ENCODE measurements at places on chromosomes 6 and 20.

GRCh38 chr6:157731221-157731620 lies 91.8 kb upstream of the SNX9 start:
- DNase-seq = no peak

DNA sequence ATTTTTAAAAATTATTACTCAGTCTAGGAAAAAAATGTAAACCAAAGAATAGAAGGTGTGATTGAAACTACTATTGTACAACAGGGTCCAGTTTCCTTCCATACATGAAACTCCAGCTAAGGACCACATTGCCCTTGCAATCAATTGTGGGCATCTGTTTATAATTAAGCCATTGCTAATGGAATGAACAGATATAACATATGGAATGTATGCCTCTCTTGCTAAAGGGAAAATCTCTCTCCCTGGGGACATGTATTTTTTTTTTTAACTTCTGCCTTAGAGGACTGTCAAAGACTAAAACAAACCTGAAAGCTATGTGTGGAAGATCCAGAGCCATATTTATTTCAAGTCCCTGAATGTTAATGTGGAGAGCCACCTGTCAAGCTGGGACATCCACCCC lies 336.8 kb upstream of the MANEA start:
- DNase-seq = no peak

GRCh38 chr20:10686356-10687133 lies 12.7 kb upstream of the JAG1 start:
- no peak for DNase-seq

DNA sequence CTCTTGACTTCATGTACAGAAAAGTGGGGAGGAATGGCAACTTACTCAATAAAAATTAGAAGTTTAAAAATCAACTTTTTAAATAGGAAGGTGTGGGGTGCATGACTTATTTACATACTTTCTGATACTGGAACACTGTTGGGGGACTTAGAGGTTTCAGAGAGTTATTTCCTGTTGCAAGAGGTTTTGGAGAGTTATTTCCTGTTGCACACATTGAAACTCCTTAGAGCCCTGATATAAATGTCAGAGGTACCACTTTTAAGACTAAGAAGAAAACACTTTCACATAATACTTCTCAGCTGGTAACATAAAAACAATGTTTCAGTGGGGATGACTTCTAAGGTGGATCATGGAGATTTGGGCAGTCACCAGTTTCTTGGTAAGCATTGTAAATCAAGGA lies 579.9 kb downstream of the MMUT start:
- DNase-seq = no peak

- DNase-seq = no peak
These were observed 59.8 kb upstream of the THBS2 start for GRCh38 chr6:169313347-169314010.

DNA sequence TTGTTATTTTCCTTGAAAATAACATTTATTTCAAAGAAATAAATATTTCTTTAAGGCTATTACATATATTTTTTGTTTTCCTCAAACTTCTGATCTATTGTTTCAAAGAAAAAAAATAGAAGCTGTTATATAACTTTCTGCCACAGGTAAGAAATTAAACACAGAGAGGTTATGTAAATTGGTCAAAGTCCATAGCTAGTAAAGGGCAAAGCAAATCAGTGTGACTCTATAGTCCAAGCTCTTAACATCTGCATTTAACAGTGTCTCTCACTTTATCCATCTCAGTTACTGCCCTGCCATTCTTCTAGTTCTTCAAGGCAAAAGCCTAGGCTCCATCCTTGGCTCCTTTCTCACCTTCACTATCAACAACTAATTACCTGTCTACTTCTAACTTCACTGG lies 57.1 kb downstream of the RWDD2A start:
- no peak for DNase-seq

DNA sequence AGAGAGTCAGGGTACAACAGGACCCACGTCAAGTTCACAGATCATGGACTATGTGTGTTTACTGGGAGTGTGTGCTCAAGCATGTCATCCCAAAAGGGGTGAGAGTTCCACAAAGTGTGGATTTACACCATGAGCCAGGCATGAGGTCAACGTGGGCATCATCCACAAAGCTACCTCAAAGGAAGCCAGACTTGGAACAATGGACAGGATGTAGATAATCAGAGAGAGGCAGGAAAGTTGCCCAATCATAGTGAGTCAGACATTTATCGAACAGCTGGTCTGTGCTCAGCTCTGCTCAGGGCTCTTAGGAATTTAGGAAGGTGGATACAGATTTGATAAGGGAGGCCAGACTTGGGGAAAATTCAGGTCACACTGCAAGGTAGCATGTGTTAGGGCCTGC lies 317.2 kb upstream of the CDYL start:
- no peak for DNase-seq

DNA sequence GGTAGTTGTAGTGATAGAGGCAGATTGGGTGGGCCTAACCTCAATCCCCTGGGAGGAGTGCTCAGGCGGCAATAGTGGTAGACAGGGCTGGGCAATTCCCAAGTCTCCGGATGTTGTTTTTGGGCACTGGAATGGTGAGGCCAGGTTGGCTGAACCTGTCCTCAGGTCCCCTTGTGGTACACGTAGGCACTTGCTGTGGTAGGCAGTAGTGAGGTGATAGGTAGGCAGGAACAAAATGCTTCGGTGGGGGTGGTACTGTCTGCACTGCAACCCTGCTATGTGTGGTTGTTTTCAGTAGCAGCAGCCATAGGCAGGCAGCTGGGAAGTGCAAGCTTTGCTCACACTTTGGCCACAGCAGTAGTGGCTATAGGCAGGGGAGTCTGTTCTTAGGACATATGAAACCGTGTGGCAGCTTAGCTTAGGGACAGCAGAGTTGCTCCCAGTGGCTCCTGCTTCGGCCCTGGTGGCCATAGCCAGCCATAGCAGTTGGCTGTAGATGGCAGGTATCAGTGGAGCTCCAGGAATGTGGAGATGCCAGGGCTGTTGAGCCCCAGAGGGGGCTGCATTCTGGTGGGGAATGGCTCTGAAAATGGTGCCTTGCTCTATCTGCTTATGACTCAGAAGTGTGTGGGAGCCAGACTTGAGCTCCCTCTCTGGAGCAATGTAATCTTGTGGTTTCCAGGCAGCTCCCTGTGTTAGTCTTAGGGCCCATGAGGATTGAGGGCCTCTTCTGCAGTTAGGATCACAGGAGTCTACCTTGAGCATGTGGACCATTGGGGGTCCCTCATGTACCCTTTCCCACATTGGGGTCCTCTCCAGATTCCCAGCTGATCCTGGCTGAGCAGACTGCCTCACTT lies 241.8 kb upstream of the BMP2 start:
- no peak for DNase-seq

DNA sequence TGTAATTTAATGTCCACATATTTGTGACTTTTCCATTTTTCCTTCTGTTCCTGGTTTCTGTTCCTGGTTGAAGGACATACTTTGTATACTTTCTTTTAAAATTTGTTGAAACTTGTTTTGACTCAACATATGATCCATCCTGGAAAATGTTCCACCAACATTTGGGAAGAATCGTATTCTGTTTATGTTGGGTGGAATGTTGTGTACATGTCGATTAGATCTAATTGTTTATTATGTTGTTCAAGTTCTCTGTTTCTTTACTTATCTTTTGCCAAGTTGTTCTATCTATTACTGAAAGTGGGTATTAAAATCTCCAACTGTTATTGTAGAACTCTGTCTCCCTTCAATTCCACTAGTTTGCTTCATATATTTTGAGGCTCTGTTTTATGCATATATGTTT lies 27.7 kb upstream of the DUSP22 start:
- no peak for DNase-seq

DNA sequence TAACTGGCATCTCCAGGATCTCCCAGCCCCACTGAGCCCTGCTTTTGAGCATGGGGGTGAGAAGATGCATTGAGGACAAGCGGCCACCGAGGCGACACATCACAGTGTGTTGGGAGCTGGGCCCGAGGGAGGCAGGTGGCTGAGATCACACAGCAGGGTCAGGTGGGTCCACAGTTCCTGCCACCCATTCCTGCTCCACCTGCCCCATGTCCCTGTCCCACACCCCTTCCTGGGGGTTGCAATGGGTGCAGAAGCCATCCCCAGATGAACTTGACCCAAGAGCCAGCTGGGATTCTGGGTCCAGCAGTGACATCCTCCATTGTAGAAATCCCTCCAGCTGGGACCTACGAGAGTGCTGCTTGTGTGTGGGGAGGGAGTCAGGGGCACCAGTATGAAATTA lies 1.0 kb downstream of the TGM2 start:
- no peak for DNase-seq

- DNase-seq = no peak
These were observed 20.2 kb downstream of the HEBP2 start for GRCh38 chr6:138424004-138424904.

DNA sequence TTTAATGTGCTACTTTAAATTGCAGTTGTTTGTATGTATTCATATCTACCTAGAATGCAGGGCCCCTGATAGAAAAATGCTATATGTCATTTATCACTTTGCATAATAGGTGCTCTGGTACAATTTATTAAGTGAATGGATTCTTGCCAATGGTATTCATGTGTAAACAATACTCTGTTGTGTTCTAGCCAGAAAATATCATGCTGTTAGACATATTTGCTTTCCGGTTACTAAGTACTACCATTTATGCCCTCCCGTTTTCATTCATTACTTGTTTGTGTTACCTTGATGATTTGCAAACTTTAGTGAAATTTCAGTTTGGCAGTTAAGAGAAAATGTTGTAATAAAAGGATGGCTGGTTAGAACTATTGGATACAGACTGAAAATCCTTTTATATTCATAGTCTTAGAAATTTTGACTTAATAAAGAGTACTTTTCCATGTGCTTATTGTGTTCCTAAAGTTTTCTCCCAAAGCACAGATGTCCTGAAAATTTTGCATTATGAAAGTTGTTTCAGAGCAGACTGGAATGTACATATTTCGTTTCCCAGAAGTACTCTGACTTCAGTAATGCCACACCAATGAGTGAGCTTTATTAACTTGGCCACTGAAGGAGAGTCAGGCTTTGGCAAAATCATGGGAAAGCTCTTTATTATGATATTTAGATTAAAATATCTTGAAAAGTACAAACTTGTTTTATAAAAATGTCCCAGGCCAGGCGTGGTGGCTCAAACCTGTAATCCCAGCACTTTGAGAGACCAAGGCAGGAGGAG lies 31.5 kb downstream of the RPF2 start:
- DNase-seq = no peak

GRCh38 chr6:146990284-146990683 lies 213.9 kb upstream of the STXBP5 start:
- no peak for DNase-seq

DNA sequence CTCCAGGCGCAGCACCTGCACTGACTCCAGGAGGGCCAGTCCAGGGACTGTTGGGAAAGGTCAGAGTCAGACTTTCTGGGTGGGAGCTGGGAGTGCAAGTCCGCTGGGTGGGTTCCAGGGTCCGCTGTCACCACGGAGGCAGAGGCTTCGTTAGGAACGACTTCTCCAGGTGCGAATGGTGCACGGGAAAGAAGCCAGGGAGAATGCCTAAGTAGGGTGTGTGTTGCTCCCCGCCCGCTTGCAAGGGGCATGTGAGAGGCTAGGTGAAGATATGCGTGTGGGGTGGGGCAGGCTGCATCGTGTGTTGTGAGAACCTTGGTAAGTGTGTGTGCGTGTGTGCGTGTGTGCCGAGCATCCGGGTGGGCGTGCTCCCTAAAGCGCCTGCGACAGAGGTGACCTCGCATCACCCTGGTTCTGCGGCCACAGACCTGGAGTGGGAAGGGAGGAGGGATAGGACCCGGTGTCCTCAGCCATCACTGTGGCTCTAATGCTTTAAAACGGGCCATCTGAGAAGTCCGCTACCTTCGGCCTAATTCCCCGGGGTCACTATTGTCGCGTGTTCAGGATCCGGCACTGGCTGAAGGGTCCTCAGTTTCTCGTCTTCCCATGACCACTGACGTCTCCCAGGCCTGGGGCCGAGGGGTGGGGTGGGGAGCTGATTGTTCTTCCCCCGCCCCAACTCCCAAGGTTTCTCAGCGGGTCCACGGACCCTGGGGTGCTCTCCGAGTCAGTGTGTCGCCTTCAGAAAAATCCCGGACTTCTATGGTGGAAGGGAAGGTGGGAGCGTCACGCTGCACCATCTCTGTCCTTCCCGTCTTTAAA lies 6.1 kb downstream of the SLC32A1 start:
- no peak for DNase-seq

- no peak for DNase-seq
These were observed 79.1 kb upstream of the MAN1A1 start for GRCh38 chr6:119428633-119429032.

- DNase-seq = peak; percentile 40
These were observed 173.5 kb upstream of the SNX9 start for GRCh38 chr6:157649311-157650260.

GRCh38 chr20:37346236-37346534 lies 245 bp downstream of the SRC start:
- DNase-seq = no peak

DNA sequence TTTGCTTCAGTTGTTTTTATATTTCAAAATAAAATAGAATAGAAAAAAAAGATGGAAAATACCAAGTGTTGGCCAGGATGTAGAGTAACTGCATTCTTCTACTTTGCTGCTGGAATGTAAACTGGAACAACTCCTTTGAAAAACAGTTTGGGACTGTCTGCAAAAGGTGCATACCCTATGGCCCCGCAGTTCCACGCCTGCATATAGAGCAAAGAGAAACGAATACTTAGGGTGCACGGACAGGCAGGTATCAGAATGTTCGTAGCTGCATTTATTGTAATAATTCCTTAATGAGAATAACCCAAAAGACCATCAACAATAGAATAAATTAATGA lies 603 bp upstream of the RAB23 start:
- no peak for DNase-seq

GRCh38 chr6:65199683-65200082 lies 507.3 kb downstream of the EYS start:
- no peak for DNase-seq

DNA sequence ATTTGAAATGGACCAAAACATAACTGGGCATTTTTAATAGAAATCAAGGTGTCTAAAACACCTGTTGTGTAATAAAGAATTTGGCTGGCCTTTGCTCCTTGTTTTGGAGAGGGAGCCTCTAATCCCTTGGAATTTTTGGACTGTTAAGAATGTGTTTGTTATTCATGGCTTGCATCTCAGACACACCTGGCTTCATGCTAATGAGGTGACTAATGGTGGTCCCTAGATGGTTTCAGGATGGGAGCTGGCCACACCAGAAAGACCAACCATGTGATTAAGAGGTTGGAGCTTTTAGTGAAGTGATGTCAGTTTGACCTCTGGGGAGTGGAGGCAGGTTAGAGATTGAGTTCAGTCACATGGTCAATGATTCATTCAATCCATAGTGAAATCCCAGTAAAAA lies 328.4 kb downstream of the DHX35 start:
- no peak for DNase-seq

GRCh38 chr6:52839124-52840055 lies 1.2 kb downstream of the GSTA5 start:
- peak; percentile 50 for DNase-seq

- no peak for DNase-seq
These were observed 260.9 kb downstream of the GMDS start for GRCh38 chr6:1984346-1984994.

- DNase-seq = no peak
These were observed 94.5 kb upstream of the F13A1 start for GRCh38 chr6:6414931-6415330.

Measured in tongue (tissue), 3 donors.